ENCODE measurements at places on chromosomes 7 and 10.

GRCh38 chr7:66152371-66153191, 37.9 kb downstream of the CRCP start:
- no peak for DNase-seq

DNA sequence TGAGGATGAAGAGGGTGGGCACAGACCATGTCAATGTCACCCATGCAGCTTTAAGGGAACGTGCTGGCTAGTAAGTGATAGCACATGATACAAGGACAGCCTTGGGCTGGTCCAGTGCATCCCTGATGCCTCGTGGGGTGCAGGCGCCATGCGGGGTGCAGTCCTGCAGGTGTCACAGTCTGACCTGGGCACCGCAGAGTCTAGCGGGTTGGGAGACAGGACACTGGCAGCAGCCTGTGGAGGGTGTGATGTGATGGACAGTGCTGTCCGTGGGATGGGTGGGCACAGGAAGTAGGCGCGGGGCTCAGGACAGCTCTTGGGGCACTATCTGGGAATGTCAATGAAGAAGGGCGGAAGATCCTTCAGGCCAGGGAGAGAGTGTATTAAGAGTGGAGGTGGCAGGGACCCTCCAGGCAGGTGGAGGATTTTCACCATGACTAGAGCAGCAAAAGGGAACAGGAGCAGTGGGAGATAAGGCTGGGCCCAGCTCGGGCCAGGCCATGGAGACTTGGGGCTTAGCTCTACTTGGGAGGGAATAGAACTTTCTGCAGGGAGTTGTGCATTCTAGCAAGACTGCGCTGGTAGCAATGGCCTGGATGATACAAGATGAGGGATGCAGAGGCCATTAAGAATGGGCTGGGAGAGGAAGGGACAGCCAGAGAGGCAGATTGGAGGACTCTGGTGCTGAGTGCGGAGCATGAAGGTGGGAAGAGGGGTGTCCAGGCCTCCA, 122.5 kb downstream of the PTPN20 start:
- no peak for DNase-seq

GRCh38 chr7:116239020-116239419, 28.7 kb downstream of the TES start:
- DNase-seq, result no peak

- DNase-seq, result no peak
Measured at GRCh38 chr7:40763319-40764287, 628.8 kb downstream of the SUGCT start.

DNA sequence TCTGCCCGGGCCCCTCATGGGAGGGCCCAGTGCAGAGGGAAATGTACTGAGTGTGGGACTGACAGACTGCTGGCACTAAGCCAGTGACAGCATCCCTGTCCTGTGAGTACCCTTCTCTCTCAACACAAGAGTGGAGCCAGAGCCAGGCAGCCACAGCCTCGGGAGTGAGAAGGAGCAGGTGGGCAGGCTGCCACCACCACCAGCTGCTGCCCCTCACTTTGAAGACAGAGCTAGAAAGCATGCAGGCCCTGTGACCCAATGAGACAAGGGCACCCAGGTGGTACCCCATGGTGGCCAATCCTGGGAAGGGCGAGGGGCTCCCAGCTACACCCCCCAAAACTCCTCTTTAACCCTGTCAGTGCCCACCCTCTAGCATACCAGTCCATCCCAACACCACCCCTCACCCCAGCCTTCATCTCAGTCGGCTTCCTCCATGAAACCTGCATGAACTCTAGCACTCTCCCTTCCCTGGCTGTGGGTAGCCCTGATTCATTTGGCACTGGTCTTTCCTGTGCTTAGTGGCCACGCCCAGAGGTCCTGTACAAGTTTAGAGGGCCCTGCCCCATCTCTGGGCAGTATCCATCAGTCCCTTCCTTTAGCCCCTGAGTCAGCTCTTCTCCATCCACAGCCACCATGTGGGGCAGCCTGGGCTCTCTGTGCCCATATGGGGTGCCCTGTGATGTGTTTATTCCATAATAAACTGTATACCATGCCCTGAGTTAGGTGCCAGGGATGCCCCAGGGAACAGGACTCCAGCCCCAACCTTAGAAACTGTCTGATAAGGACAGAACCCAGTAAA, 207.0 kb upstream of the ZMIZ1 start:
- no peak for DNase-seq

GRCh38 chr7:2104107-2104710, 128.5 kb downstream of the MAD1L1 start:
- no peak for DNase-seq

DNA sequence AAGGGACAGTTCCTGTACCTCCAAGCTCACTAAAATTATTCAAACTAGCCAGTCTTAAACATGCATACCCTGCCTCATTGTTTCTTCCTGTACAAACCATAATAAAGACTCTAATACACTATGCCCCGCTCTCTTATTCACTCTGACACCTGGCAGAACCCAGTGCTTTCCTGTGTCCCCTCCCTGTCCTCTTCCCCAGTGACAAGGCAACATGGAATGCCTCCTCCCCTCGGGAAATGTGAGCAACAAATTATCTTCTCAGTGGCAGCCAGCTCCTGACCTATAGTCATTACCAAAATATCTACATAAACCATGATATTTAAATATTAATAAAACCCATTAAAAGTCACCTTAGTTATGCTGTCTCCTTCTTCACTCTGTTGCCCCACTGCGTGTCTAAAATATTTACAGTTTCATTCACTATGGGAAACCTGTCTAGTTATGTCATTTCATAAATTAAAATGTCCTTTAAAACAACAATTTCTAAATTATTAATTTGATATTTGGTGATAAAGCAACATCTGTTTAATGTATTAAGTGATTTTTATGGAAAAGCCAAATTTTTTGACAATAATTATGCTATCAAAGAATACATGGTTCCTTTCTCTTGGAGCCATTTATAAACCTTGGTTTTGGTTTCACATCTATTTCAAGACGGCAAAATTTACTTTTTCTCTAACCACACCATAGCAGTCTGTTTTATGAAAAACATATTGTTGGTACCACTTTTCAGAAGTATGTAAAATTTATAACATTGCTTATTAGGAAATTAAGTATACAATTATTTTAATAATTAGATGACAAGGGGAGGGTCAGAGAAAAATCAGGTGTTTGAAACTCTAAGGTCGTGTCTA, 1355.2 kb downstream of the XPNPEP1 start:
- DNase-seq, result no peak

DNA sequence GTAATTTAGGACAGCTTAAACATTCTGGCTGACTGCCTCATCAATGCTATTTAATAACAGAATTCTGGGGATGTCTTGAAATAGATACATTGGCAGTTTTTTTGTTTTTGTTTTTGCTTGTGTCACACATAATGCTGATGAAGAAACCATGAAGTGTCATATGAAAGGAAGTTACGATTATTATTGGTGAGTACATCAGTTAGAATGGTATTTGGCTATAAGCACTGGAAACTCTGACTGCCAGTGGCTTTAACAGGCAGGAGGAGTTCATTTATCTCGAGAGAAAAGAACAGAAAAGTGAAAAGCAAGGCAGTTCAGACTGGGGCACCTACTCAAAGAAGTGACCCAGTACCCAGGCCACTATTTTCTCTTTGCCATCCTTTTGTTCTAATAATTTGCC, 18.1 kb downstream of the LSM8 start:
- no peak for DNase-seq

DNA sequence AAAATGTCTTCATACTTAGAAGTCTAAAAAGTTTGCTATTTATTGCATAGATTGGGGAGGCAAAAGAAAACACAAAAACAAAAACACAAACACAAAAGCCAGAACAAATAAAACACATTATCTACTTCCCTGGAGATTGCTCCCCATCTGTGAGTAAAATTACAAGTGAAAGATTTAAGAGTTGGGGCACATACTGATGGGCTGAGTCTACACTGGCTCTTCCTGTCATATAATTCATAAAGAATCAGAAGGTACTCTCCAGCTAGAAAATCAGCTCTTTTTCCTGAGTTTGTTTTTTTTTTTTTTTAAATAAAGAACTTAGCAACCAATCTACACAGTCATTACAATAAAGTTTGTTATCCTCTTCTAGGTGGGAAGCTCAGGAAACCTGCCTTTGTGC, 192.4 kb upstream of the LRRN3 start:
- DNase-seq, result no peak

DNA sequence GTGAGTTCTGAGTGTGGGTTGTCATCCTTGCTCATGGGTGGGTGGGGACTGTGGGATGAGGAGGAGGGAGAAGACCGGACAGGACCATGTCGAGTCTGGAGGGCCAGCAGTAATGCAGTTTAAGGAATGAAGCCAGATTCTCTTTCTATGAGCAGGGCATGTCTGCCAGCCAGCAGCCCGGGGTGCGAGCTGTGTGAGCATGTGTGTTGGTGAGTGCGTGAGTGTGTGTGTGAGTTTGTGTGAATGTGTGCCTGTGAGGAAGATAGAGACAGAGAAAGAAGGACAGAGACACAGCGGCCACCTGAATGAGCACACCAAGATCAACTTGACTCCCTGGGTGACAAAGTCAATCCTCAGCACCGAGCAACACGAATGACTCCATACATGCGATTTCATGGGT, 52.3 kb downstream of the ADARB2 start:
- DNase-seq, result no peak

DNA sequence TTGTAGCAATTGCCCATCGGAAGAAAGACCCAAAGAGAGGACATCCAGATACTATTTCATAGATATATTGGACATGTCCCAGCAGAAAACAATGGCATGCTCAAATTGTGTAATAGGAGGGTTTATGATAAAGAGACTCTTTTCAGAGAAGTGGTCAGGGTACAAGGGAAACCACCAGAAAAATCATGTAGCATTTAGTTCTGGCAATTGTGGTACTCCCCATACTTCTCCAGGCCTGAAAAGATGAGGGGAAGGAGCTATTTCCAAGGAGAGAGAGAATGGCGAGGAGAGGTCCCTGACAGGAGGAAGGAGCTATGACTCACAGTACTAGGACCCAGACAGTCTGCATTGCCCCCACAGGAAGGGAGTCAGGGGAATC, 68.4 kb upstream of the ADO start:
- no peak for DNase-seq

DNA sequence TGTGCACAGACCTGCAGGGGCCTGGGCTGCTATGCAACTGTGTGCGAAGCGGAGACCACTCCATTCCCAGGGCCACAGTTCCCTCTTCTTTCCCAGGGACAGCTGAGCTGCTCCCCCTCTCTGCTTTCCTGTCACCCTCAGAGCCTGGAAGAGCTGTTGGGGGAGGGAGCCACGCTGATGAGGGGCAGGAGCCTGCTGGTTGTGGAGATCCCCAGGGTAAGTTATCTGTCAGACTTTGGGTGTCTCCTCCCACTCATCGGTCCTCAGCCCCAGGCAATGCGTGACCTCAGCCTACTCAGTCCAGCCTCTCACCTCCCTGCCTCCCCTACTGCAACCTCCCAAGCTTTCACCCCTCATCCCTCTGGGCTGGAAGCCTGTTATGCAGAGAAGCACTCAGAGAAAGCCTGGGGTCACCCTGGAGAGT, 53.5 kb downstream of the ZNF467 start:
- DNase-seq, result no peak

GRCh38 chr10:24351961-24352360, 143.0 kb downstream of the KIAA1217 start:
- DNase-seq, result no peak

GRCh38 chr7:107850216-107850615, 40.8 kb upstream of the DLD start:
- DNase-seq, result no peak

DNA sequence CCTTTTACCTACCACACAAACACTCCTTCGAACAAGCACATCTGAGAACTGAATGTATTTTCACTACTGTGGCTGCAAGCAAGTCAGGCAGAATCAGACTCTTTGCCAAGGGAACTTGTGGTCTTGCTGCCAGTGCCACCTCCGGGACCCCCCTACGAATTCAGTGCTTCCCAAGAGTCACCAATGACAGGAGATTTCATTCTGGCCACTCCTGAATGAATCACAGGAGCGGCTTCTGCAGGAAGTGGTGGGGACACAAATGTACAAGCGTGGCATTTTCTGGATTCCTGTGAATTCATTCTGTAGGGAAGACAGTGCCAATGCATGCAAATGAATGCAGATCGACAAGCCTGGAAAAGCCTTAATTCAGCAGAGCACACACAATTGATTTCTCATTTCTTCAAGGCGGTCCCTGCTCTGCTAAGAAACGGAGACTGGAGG, 161.2 kb downstream of the CAMK1D start:
- DNase-seq, result no peak

GRCh38 chr7:143325240-143325639, 9.3 kb downstream of the CLCN1 start:
- no peak for DNase-seq

DNA sequence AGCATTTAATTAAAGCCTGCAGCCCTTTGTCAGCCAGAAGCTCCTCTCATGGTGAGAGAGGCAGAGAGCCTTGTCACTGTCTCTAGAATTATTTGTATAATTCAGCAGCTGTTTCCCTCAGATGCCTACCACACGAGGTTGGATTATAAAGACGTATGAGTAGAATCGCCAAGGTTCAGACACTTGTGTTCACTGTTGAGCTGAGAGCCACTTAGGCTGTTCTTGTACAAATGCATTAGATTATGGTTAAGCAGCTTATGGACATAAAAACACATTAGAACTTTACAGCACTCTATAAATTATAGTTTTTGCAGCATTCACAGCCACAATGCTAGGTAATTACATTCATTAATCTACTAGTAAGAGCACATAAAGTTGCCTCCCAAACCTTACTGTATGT, 282.6 kb downstream of the AUTS2 start:
- DNase-seq, result peak; percentile 71

- DNase-seq, result no peak
Measured at GRCh38 chr10:113644185-113645120, 19.4 kb downstream of the NRAP start.

- no peak for DNase-seq
Measured at GRCh38 chr7:54015251-54015650, 526.9 kb upstream of the VSTM2A start.

GRCh38 chr7:46972205-46972604, 609.7 kb downstream of the TNS3 start:
- no peak for DNase-seq

GRCh38 chr10:5254488-5254887, 57.9 kb downstream of the AKR1C4 start:
- no peak for DNase-seq

- DNase-seq, result no peak
Measured at GRCh38 chr7:151936207-151936606, 20.0 kb upstream of the GALNTL5 start.

GRCh38 chr10:104328896-104329710, 9.2 kb downstream of the ITPRIP start:
- DNase-seq, result no peak

- no peak for DNase-seq
Measured at GRCh38 chr7:20193242-20193777, 23.9 kb downstream of the MACC1 start.

DNA sequence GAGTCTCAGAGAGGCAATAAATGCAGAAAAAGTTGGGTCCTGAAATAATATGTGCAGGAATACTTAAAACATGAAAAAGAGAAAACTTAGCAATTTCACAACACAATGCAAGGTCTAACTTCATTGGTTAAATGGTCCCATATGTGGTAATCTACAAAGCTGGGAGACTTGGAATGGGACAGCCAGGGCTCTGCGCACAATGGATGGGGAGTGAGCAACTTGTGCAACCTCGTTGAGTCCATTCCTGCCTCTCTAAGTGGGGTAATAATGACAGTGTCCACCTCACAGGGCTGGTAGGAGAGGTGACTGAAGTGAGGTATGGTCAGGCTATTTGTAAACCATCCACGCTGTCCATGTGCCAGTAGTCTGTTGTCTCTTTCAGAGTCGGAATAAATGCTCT, 11.8 kb upstream of the EMX2 start:
- DNase-seq, result no peak
